ENCODE measurements at places on chromosomes 6 and 20. TPM values are rescaled to one million over a fixed set of nuclear protein-coding genes. Genes with fewer than 3 reads are reported as not detected.

PRL gene
- total RNA-seq, result not detected

GRCh38 chr6:25640446-25640845 is 11.6 kb upstream of the SCGN start:
- DNase-seq, result no peak
- no peak overlapping the region for H3K27ac ChIP-seq
- H3K27me3 ChIP-seq, result peaks cover 65% of the 10 kb centered on the region
- no peaks in the 10 kb centered on the region for H3K4me1 ChIP-seq

- no peaks in the 10 kb centered on the region for H3K4me1 ChIP-seq
- no peak overlapping the region for H3K27ac ChIP-seq
- no peak overlapping the region for H3K4me3 ChIP-seq
- no peak for DNase-seq
Observed at GRCh38 chr20:57779401-57780003, 69.7 kb upstream of the PMEPA1 start.

DNA sequence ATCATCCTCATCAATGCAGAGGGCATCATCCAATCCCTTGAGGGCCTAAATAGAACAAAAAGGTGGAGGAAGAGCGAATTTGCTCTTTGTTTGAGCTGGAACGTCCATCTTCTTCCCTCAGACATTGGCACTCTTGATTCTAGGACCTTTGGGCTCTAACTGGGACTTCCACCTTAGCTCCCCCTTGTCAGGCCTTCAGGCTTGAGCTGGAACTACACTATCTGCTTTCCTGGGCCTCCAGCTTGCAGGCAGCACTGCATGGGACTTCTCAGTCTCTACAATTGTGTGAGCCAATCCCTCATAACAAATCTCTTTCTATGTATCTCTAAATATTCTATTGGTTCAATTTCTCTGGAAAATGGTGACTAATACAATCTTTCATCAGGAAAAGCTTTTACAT is 155.4 kb downstream of the MCHR2 start:
- H3K27me3 ChIP-seq, result peaks cover 38% of the 10 kb centered on the region
- no peak overlapping the region for H3K4me3 ChIP-seq
- H3K4me1 ChIP-seq, result no peaks in the 10 kb centered on the region
- DNase-seq, result no peak
- H3K36me3 ChIP-seq, result peaks cover 1% of the 10 kb centered on the region
- no peak overlapping the region for H3K27ac ChIP-seq

CCM2L gene
- not detected for total RNA-seq

DNA sequence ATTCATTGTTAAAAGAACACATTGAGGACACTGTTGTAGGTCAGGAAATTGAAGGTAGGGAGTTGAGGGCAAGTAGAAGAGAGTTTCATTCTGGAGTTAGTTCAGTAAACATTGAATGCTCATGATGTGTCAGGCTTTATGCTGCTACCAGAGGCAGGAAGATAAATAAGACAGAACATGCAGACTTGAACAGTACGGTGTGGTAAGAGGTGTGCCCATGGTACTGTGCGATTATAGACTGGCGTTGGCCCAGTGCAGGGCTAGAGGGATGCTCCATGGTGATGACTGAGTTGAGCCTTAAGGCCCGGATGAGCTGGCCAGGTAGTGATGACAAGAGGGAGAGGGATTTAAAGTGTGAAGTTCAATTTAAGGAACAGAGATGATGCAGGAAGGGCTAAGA is 50.8 kb downstream of the CARMIL1 start:
- no peaks in the 10 kb centered on the region for H3K36me3 ChIP-seq
- peaks cover 15% of the 10 kb centered on the region for H3K4me1 ChIP-seq
- DNase-seq, result no peak

NHLRC1 gene
- total RNA-seq, result 0.37 TPM

RSPO4 gene
- not detected for total RNA-seq

DNA sequence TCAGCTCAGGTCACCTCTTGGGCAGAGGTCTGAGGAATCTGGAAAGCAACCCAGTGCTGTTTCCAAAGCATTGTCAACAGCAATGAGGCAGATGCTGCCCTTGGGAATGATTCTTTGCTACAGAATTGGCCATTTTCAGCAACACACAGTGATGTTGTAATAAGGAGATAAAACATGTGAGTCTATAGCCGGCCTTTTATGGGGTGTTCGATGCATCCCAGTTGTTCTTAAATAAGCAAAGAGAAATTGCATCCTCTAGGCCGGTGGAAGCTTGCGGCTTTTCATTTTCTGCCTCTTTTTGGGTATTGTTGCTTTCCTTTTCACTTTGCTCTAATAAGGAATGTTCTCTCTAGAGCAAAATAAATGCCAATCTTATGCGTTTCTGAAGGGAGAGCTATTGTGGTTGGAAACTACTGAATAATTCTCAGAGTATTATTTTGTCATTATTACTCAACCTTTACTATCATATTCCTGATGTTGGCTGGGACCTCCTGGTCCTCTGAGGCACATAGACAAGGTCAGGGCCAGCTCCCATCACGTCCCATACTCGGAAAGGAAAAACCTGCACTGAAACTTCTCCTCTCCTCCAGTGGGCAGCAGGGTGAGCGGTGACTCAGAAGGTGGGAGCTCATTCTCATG is 214.2 kb downstream of the CDH26 start:
- no peaks in the 10 kb centered on the region for H3K36me3 ChIP-seq
- H3K27me3 ChIP-seq, result no peaks in the 10 kb centered on the region
- DNase-seq, result no peak
- no peak overlapping the region for H3K27ac ChIP-seq

ARID1B gene
- 158 TPM for total RNA-seq

DNA sequence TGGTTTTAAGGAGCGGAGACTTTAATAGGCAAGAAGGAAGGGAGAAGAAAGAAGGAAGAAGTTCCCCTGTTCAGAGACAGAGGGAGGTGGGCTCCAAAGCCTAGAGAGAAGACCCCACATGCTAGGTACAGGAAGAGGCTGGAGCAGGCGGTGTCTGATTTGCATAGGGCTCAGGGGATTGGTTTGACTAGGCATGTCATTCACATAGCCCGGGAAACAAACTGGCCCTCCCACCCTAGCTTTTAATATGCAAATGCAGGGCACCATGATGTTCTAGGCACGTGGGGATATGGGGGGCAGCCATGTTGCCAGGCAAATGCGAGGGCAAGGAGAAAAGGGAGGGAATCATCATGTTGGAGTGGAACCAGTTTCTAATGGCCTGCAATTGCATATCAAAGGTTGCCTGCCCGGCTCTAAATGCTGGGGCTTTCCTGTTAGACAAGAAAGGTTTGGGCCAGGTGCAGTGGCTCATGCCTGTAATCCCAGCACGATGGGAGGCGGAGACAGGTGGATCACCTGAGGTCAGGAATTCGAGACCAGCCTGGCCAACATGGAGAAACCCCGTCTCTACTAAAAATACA is 34.3 kb upstream of the AGPAT4 start:
- H3K4me1 ChIP-seq, result peaks cover 4% of the 10 kb centered on the region
- H3K27me3 ChIP-seq, result peaks cover 26% of the 10 kb centered on the region
- DNase-seq, result no peak
- no peak overlapping the region for H3K4me3 ChIP-seq
- H3K27ac ChIP-seq, result no peak overlapping the region

GRCh38 chr20:58906111-58906510 is 53.6 kb downstream of the GNAS start:
- peaks cover 36% of the 10 kb centered on the region for H3K4me1 ChIP-seq
- no peak for DNase-seq
- H3K36me3 ChIP-seq, result peaks cover 11% of the 10 kb centered on the region
- no peaks in the 10 kb centered on the region for H3K27me3 ChIP-seq

DNA sequence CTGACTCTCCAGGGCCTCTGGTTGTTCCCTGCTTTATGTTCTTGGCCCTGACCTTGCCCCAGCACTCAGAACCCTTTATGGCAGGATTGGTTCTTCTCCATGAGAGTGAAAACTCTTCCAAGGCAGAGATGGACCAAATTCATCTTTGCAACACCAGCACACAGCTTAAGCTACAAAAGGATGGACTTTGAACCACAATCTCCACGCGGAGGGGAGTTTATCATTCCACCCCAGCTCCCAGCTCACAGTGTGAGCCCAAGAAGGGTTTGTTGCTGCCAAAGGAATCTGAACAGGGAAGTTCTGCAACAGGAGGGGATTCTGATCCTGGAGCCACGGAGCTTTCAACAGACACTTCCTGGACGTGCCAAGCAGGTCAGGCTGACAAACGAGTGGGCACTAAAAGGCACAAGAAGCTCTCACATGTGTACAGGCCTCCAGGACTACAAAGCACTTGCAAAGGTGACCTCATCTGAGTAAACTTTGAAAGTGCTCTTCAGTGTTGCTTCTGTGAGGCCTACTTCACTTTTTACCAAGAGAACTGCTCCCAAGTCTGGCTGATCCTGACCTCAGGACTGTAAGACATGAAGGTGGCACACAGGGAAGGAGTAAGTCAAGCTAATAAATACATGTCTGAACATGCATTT is 8.9 kb downstream of the FITM2 start:
- no peaks in the 10 kb centered on the region for H3K27me3 ChIP-seq
- no peak for DNase-seq
- H3K4me1 ChIP-seq, result peaks cover 8% of the 10 kb centered on the region
- no peaks in the 10 kb centered on the region for H3K36me3 ChIP-seq
- no peak overlapping the region for H3K4me3 ChIP-seq
- peak overlapping the region; percentile 2 for H3K27ac ChIP-seq

GNL1 gene
- 211 TPM for total RNA-seq

GRM1 gene
- not detected for total RNA-seq

- H3K36me3 ChIP-seq, result no peaks in the 10 kb centered on the region
- no peak overlapping the region for H3K4me3 ChIP-seq
- H3K27me3 ChIP-seq, result peaks cover 50% of the 10 kb centered on the region
- DNase-seq, result no peak
- H3K4me1 ChIP-seq, result no peaks in the 10 kb centered on the region
Observed at GRCh38 chr6:169837529-169838250, 86.3 kb downstream of the ERMARD start.

GRCh38 chr6:30515106-30515505 is 25.8 kb downstream of the HLA-E start:
- DNase-seq, result no peak
- H3K4me1 ChIP-seq, result peaks cover 26% of the 10 kb centered on the region
- no peaks in the 10 kb centered on the region for H3K27me3 ChIP-seq
- H3K27ac ChIP-seq, result peak overlapping the region; percentile 98
- H3K36me3 ChIP-seq, result no peaks in the 10 kb centered on the region

GRCh38 chr6:44672841-44673240 is 285.3 kb downstream of the CDC5L start:
- H3K27ac ChIP-seq, result no peak overlapping the region
- no peak for DNase-seq
- no peak overlapping the region for H3K4me3 ChIP-seq
- peaks cover 5% of the 10 kb centered on the region for H3K4me1 ChIP-seq
- peaks cover 38% of the 10 kb centered on the region for H3K27me3 ChIP-seq

- no peak for DNase-seq
- no peak overlapping the region for H3K27ac ChIP-seq
- H3K27me3 ChIP-seq, result peaks cover 40% of the 10 kb centered on the region
- H3K4me1 ChIP-seq, result peaks cover 3% of the 10 kb centered on the region
- peaks cover 4% of the 10 kb centered on the region for H3K36me3 ChIP-seq
Observed at GRCh38 chr6:82712826-82713225, 349.2 kb downstream of the TPBG start.

- H3K27me3 ChIP-seq, result no peaks in the 10 kb centered on the region
- no peaks in the 10 kb centered on the region for H3K4me1 ChIP-seq
- DNase-seq, result no peak
- H3K27ac ChIP-seq, result no peak overlapping the region
- no peak overlapping the region for H3K4me3 ChIP-seq
Observed at GRCh38 chr6:113202852-113203714, 654.1 kb upstream of the MARCKS start.

DNA sequence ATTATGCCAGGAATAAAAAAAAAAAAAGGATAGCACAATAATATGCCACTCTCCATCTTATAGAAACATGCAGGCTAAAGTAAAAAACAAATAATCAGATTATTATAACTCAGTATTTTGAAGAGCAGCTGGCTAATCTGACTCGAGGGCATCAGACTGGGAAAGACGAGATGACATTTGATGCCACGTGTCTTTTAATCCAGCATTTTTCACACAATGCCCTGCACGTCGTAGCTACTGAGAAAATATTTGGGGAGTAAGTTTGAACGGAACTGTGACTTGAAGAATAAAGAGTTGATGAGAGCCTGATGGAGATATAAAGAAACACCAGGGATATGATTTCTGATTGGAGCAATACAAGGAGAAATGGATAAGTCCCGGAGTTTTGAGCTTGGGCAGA is 237.7 kb downstream of the ARID1B start:
- no peak for DNase-seq
- H3K36me3 ChIP-seq, result no peaks in the 10 kb centered on the region
- H3K27ac ChIP-seq, result no peak overlapping the region
- H3K27me3 ChIP-seq, result no peaks in the 10 kb centered on the region

LKAAEAR1 gene
- not detected for total RNA-seq

GRCh38 chr6:118775381-118775780 is 118.6 kb upstream of the ASF1A start:
- DNase-seq, result no peak
- no peak overlapping the region for H3K27ac ChIP-seq
- no peaks in the 10 kb centered on the region for H3K36me3 ChIP-seq

ZNF311 gene
- 0.10 TPM for total RNA-seq

DNA sequence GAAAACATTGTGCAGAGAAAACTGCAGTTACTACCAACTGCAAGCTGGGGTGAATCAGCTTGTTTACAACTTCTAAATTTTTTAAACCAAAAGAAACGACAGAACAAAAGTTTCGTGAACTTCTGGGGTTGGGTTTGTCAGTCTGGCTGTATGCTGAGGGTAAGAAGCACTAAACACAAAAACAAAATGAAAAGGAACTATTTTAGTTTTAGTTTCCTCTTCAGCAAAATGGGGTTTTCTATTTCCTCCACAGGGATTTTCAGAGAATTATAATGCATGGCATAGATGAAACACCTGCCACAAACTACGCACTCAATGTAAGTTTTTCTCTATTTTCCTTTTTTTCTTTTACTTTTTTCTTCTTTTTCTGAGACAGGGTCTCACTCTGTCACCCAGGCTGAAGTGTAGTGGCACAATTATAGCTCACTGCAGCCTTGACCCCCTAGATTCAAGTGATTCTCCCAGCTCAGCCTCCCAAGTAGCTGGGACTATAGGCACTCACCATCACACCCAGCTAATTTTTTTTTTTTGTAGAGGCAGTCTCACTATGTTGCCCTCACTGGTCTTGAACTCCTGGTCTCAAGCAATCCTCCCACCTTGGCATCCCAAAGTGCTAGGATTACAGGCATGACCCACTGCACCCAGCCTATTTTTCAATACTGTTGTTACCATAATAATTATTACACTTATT is 40.6 kb downstream of the CGA start:
- H3K27me3 ChIP-seq, result peaks cover 32% of the 10 kb centered on the region
- H3K4me3 ChIP-seq, result no peak overlapping the region
- H3K4me1 ChIP-seq, result peaks cover 4% of the 10 kb centered on the region
- DNase-seq, result no peak
- no peak overlapping the region for H3K27ac ChIP-seq
- peaks cover 6% of the 10 kb centered on the region for H3K36me3 ChIP-seq

NKX2-4 gene
- not detected for total RNA-seq

SLC24A3 gene
- total RNA-seq, result 6.1 TPM

C6orf136 gene
- 32.6 TPM for total RNA-seq

DNA sequence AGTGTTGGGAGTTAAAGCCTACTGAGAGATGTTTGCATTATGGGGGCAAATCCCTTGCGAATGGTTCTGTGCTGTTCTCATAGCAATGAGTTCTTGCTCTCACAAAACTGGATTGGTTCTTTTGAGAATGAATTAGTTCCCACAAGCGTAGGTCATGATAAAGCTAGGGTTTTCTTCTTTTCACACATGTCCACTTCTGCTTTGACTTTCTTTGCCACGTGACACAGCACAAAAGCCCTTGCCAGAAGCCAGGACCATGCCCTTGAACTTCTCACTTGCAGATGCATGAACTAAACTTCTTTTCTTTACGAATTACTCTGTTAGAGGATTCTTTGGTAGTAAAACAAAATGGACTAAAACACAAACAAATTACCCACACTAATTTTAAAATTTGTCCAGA is 922.8 kb downstream of the EPHA7 start:
- no peaks in the 10 kb centered on the region for H3K4me1 ChIP-seq
- no peaks in the 10 kb centered on the region for H3K36me3 ChIP-seq
- H3K4me3 ChIP-seq, result no peak overlapping the region
- DNase-seq, result no peak

LY6G6D gene
- total RNA-seq, result not detected

IPCEF1 gene
- 63.1 TPM for total RNA-seq
